ENCODE measurements at places on chromosomes 1 and 21.

DNA sequence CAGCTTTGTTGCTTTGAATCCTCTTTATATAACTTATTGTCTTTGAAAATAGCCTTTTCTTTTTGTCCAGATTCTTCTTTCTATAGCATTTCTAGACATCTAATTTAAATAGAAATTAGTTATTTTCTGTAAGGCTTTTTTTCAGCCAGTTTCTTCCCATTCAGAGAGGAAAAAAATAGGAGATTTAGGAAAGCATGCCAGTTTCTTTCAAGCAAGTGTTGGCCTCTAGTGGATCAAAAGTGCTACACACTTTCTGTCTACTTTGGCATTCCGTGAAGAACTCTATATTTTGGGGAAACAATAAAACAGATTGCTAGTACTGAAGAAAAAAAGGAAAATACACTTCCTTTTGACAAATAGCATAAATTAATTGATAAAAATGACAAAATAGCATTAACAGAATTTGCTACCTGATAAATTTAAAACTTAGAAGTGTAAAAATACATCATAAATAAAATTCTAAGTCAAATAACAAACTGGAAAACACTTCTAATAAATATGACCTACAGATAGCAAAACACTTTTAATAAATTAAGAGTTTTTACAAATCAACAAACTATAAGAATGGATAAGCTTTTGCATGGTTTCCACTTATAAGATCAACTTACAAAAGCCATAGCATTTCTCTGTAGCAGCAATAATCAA, 13.1 kb upstream of the EXO1 start:
- DNase-seq = no peak

- no peak for DNase-seq
Measured at GRCh38 chr1:223665592-223666312, at the start of gene CAPN8. TSS of gene CAPN8 (minus strand) at chr1:223665701. CDS start at chr1:223665646, 55 bp downstream.

DNA sequence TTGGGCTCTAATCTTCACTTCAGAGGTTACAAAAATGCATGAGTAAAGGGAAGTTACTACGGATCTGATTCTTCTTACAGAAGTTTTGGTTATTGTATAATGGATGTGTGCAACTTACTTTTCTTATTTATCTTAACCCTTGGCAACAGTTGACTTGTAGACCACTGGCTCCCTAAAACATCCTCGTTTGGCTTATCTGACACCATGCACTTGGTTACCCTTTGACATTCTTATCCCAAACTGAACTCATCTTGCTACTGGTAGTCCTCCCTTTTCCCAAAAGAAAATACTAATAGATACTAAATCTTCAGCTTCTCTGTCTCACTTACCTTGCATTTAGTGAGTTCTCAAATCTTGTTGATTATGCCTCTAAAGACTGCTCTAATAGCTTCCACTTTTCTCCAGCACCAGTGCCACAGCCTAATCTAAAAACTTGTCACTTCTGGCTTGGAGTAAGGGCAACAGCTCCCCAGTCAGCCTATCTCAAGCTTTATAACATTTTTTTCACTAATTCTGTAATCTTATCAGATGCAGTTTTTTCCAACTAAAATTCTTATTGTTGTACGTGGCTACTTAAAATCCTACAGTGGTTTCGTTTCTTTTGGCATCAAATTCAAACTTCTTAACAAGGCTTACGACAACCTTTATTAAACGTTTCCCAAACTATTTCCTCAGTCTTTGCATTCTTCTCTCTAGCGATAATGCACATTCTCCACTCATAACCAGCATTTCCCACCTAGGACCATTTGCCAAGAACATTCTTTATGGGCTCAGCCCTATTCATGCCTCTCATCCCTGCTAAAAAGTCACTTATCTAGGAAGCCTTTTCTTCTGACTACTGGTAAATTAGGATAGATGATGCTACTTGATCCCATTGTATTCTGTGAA, 204.2 kb downstream of the KCNT2 start:
- DNase-seq = no peak

DNA sequence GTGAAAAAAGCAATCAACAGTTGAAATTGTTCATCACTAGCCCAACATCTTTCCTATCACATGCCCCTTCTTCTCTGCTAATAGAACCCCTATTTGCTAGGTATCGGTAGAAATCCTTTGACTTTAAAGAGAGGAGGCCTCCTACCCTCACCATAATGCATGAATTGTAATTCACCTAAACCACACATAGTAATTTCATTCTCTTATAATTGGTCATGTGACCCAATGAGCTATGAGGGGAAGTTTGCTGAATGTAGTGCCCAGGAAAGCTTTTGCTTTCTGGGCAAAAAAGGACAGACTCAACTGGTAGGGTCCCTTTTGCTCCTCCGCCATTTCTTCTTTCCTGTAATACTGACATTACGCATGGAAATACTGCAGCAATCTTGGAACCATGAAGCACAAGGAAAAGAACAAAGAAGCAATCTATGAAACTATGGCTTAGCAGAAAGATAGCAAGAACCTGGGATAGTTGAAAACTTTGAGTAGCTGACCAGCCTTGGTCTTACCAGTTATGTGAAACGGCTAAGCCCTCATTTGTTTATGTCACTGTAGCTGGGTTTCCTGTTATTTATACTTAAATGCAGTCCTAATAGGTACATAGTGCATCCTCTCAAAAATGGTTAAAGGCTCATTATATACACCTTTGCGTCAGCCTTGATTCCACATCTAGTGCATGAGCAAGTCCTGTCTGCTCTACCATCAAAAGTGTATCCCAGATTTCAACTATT, 10.2 kb upstream of the CHI3L2 start:
- DNase-seq = no peak

All from stimulated activated CD8-positive, alpha-beta memory T cell treated with anti-CD3 and anti-CD28 coated beads, Interleukin-7, amount 100 ng/mL, for 1 hour (primary cell).